A375 (cell line): ENCODE measurements at places on chromosomes 16 and 17. TPM values are rescaled to one million over a fixed set of nuclear protein-coding genes. Genes with fewer than 3 reads are reported as not detected.

The KRT27 gene
- not detected in 2 replicates for total RNA-seq

The SPATA32 gene
- total RNA-seq, result 0.13 TPM in 1 of 2 replicates, not detected in the other

The CRYBA1 gene
- not detected in 2 replicates for total RNA-seq

The BBS2 gene
- total RNA-seq, result 29.0 and 31.5 TPM in 2 replicates

The SPATA22 gene
- total RNA-seq, result not detected in 2 replicates
